Activated CD4-positive, alpha-beta T cell treated with anti-CD3 and anti-CD28 coated beads for 36 hours (primary cell): ENCODE measurements at places on chromosomes 1 and 21.

GRCh38 chr1:55803429-55803828 is 588.3 kb upstream of the USP24 start:
- DNase-seq: no peak

GRCh38 chr1:200979574-200980451 is 43.7 kb downstream of the KIF21B start:
- DNase-seq: peak; percentile 86

GRCh38 chr1:226603022-226603857 is 54.7 kb downstream of the STUM start:
- no peak for DNase-seq

DNA sequence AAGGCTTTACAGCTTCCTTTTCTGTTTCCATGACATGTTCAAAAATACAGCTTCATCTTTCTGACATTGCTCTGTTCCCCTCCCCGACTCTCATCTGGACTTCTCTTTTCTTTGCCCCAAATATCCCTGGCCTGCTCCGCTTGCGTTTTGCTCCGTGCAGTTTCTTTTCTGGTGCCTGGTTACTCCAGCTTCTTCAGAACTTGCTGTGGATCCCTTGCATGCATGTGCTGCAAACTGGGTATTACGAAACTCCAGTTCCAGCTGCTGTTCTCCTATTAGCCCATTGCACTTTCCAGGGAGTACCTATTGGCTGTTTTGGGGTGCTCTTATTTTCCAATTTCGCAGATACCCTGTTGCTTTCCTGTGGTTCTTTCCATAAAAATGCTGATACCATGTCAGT is 9.9 kb upstream of the NDC1 start:
- DNase-seq: no peak

DNA sequence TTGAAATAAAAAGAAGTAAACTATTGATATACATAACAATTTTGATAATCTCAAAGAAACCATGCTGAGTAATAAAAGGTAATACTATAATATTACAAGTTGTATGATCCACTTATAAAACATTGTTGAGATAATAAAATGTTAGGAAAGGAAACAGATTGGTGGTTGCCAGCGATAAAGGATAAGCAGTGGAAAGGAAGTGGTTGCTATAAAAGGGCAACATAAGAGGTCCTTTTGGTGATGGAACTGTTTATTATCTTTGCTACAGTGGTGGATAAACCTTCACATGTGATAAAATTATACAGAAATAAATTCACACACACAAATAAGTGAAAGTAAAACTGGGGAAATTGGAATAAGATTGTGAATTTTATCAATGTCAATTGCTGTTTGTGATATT is 15.1 kb downstream of the OR6F1 start:
- no peak for DNase-seq
